Neural crest cell (in vitro differentiated cells): ENCODE measurements at places on chromosomes 3 and 15. TPM values are rescaled to one million over a fixed set of nuclear protein-coding genes. Genes with fewer than 3 reads are reported as not detected.

Gene NLGN1
- 18.6 and 20.0 TPM in 2 replicates for total RNA-seq

Gene FES
- total RNA-seq: 2.8 TPM in 2 replicates

Gene HTD2
- total RNA-seq: 10.9 and 11.3 TPM in 2 replicates

Gene MASP1
- total RNA-seq: 0.58 and 1.4 TPM in 2 replicates

Gene DCLK3
- 0.07 and 0.09 TPM in 2 replicates for total RNA-seq

GRCh38 chr3:21839176-21839575 is 88.2 kb upstream of the ZNF385D start:
- H3K27me3 ChIP-seq: peaks cover 37% of the 10 kb centered on the region
- H3K36me3 ChIP-seq: no peaks in the 10 kb centered on the region
- no peak overlapping the region for H3K4me3 ChIP-seq
- H3K27ac ChIP-seq: no peak overlapping the region

Gene SERINC4
- 0.23 and 0.35 TPM in 2 replicates for total RNA-seq
